ENCODE measurements at places on chromosomes 5 and 9. TPM values are rescaled to one million over a fixed set of nuclear protein-coding genes. Genes with fewer than 3 reads are reported as not detected.

DNA sequence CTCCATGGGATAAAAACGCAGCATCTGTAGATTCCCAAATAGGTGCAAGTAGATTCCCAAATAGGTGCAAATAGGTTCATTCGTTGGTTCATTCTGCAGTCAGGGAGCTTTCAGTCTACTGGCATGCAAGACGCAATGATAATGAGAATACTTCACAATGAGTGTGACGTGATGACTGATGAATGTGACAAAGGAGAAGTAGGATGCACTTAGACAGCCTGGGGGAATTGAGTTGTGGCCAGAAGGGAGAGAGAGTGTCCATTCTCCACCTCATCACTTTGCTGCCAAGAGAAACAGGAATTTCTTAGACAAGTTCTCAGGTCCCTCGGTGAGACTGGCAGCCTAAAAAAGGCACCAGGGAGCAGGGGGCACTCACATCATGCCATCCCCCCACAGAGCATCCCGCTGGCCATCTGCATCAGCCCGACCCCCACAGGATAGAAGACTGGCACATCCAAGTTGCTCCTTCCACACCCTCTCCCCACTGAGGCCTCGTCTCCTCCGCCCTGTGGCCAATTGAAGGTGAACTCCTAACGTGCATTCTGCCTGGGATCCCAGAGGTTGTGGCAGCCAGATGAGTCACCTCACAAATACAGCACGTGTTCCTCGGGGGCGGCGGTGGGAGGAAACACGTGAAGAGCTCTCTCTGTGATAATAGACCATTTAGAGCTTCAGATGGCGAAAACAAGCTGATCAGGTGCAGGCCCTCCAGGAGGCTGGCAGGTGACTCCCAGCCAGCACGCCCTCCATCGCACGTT, 19.9 kb upstream of the KCNIP1 start:
- DNase-seq: no peak

GRCh38 chr9:94941211-94941875, 214.8 kb downstream of the AOPEP start:
- no peak for DNase-seq

- no peak for DNase-seq
These were observed 13.4 kb upstream of the LTC4S start for GRCh38 chr5:179780362-179780761.

GRCh38 chr5:108561416-108562204, 179.7 kb upstream of the FBXL17 start:
- no peak for DNase-seq

DNA sequence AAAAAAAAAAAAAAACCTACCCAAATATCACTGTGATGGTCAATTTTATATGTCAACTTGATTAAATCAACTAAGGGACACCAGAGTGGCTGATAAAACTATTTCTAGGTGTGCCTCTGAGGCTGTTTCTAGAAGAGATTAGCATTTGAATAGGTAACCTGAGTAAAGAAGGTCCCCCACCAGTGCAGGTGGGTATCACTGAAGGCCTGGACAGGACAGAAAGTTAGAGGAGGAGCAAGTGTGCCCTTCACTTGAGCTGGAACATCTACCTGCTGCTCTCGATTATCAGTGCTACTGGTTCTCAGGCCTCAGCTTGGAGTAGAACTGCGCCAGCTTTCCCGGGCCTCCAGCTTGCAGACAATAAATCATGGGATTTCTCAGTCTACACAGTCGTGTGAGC, 88.7 kb downstream of the TLE1 start:
- DNase-seq: no peak

The HACD4 gene
- 1.5 TPM for polyA plus RNA-seq

The EIF4E1B gene
- not detected for polyA plus RNA-seq

- no peak for DNase-seq
These were observed 97.7 kb downstream of the MAP1B start for GRCh38 chr5:72204946-72205345.

The PAPPA gene
- polyA plus RNA-seq: 0.49 TPM

GRCh38 chr5:174412374-174412773, 312.0 kb upstream of the MSX2 start:
- no peak for DNase-seq

- DNase-seq: no peak
These were observed 164.7 kb upstream of the PTGER4 start for GRCh38 chr5:40514976-40515375.

DNA sequence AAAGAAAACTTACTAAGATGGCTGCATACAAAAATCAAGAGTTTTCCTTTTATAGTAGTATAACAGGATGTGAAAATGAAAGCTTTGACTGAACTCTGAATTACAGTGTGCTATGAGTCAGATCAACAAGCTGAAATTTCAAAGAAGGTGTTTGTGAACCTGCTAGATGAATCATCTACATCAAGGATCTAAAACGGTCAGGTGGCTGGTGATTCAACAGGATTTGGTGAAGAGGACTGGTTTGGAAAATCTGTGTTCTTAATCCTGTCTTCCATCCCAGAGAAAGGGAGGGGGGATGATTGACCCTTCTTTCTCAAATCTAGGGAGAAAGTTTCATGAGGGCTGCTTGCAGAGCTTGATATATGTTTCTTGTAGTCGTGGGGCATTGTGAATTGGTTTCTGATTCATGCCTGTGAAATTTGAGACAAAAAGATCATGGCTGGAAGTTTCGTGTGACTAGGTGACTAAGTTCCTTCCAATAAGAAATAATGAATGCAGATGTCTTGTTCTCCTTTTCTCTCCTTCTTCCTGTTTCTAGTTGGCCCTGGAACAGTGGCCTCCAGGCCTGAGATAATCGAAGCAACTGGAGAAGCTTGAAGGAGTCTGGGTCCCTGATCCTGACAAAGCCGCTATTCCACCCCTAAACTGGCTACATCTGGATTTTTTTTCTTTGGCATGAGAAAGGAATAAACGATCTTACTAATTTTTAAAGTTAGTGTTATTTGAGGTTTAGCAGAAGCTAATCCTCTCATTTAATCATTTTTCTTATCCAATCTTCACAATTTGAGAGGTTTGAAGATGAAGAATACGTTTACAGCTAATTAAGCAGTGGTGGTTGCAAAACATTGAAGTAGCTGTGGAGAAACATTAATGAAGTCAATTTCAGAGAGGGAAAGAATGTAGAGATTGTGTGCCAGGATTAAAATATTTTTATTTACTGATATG, 67.2 kb downstream of the MRPS30 start:
- DNase-seq: no peak

- DNase-seq: no peak
These were observed 515.3 kb downstream of the TLE1 start for GRCh38 chr9:81174023-81174422.

DNA sequence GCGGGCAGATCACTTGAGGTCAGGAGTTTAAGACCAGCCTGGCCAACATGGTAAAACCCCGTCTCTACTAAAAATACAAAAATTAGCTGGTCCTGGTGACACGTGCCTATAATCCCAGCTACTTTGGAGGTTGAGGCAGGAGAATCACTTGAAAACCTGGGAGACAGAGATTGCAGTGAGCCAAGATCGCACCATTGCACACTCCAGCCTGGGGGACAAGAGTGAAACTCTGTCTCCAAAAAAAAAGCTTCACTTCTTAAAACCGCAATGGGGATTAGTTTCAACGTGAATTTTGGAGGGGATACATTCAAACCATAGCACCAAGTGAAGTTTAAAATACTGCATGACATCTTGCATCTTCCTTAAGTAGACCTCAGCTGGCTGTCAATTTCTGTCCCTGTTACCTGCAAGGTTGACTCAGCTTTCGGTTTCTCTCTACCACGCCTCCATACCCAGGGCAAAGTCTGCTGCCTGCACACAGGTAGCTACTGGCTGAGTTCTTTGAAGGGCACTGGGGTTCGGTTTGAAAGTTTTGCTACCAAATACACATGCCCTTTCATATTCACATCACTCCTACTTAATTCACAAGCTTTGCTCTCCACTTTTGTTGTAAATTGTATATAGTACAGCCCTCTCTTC, 69.3 kb downstream of the KIAA1958 start:
- DNase-seq: no peak
